Activated B cell treated with CpG ODN at 0.5 μM for 24 hours (primary cell): ENCODE measurements at places on chromosomes 5 and 9.

- H3K4me1 ChIP-seq = peaks cover 24% of the 10 kb centered on the region
- H3K27me3 ChIP-seq = no peaks in the 10 kb centered on the region
- H3K27ac ChIP-seq = no peak overlapping the region
- H3K36me3 ChIP-seq = peaks cover 60% of the 10 kb centered on the region
Observed at GRCh38 chr9:128823903-128824406, 5.6 kb downstream of the SPOUT1 start.

DNA sequence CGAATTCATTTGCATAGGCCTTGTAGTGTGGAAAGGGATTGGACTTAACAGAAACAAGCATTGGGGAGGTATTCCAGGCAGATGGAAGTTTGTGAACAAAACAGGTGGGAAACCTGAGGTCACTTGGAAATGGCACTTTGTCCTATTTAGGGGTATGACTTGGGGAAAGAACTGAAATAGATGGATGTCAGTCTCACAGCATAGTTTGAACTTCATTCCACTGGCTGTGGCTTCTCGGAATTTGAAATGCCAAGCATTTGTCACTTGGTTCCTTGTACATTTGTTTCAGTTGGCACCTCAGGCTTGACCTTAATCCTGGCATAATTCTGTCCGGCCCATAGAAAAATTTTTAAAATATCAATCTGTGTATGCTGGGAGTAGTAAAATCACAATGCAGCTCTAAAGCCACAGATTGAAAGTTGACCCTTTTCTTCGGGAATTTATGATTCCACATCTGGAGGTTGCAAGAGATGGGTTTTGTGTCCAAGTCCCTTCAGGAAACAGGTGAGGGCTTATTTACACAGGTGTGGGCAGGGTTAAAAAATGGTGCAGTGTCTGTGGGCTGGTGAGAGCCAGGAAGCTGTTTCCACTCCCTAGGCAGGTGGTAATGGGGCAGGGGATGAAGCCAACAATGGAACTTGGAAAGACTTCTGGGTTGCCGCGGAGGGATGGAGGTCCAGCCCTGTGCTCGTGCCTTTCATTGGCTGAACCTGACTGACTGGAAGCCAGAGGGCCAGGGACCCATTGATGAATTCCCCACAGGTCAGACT, 39.2 kb upstream of the PDE8B start:
- H3K27ac ChIP-seq = no peak overlapping the region
- no peak for DNase-seq
- H3K4me1 ChIP-seq = no peaks in the 10 kb centered on the region
- no peaks in the 10 kb centered on the region for H3K36me3 ChIP-seq
- peaks cover 14% of the 10 kb centered on the region for H3K27me3 ChIP-seq
- no peak overlapping the region for H3K4me3 ChIP-seq

DNA sequence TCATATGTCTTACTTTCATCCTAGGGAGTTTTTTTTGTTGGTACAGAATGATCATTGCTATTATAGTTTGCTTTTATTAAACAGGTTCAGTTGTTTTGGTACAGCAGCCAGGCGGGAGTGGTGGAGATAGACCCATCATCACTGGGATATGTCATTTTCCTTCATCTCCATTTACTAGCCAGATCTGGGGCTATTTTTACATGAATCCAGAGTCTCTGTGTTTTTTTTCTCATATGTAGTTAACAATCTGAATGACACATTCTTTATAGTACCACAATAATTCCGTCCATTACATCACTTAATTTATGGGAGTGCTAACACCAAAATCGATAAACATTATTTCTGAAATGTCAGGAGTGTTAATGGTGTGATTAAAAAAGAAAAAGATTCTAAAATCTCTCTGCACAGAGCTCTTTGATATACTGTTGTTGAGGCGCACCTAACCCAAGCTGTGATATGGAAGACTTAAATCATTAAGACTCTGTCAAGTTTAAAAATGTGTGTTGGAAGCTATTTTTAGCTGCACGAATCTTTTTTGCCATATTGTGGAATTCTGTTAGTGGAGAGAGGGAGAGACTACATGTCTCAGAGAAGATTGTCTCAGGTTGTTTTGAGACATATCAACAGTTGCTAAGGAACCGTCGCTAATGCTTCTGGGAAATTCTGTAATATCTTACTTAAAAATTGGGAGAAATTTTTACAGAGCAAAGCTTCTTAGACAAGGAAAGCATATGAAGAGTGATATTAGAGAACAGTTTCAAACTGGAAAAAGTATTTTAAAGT, 59.6 kb downstream of the RPS23 start:
- H3K4me1 ChIP-seq = no peaks in the 10 kb centered on the region
- no peak overlapping the region for H3K4me3 ChIP-seq
- no peaks in the 10 kb centered on the region for H3K27me3 ChIP-seq
- H3K36me3 ChIP-seq = no peaks in the 10 kb centered on the region
- no peak overlapping the region for H3K27ac ChIP-seq

- no peak for DNase-seq
- no peak overlapping the region for H3K27ac ChIP-seq
- H3K27me3 ChIP-seq = no peaks in the 10 kb centered on the region
- H3K4me3 ChIP-seq = no peak overlapping the region
Observed at GRCh38 chr5:13501176-13501575, 443.3 kb downstream of the DNAH5 start.

DNA sequence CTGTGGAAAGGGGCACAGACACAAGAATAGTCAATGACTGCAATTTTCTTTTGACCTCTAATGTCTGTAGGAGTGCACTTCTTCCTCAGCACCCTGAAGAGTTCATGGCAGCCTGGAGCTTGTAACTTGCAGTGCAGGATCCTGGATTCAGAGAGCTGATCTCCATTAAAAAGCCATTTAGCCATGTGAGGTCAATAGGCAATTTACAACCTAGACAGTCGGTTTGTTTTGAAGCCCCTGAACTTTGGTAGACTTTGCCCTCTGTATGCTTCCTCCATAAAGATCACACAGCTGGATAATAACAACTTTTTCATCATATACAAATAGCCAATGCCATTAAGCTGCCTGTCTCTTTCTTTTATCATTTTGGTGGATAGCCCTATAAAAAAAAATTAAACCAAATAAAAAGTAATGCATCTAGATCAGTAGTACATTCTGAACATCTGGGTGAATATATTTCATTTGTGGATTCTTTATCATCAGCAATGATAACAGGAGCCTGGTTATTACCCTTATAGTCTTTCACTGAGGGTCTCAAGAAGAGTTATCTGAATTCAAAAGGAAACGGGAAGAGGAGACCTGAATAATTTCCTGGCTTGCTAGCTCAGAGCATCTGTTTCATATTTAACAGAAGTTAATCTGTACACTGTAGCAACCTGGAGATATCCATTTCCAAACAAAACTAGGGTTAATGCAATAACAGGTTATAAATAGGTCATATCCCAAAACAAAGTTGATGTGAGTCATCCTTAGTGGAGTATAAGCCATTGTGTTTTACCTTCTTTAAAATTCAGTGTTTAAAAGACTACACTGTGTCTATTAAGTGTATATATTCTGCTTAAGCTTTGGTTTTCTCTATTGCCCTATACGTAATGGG, 193.8 kb upstream of the ACTBL2 start:
- no peak overlapping the region for H3K27ac ChIP-seq
- H3K36me3 ChIP-seq = no peaks in the 10 kb centered on the region
- H3K4me3 ChIP-seq = no peak overlapping the region
- peaks cover 9% of the 10 kb centered on the region for H3K27me3 ChIP-seq
- DNase-seq = no peak

- no peak overlapping the region for H3K27ac ChIP-seq
- H3K36me3 ChIP-seq = no peaks in the 10 kb centered on the region
- no peak overlapping the region for H3K4me3 ChIP-seq
- H3K4me1 ChIP-seq = no peaks in the 10 kb centered on the region
Observed at GRCh38 chr5:79697222-79698170, 7.9 kb downstream of the CMYA5 start.

DNA sequence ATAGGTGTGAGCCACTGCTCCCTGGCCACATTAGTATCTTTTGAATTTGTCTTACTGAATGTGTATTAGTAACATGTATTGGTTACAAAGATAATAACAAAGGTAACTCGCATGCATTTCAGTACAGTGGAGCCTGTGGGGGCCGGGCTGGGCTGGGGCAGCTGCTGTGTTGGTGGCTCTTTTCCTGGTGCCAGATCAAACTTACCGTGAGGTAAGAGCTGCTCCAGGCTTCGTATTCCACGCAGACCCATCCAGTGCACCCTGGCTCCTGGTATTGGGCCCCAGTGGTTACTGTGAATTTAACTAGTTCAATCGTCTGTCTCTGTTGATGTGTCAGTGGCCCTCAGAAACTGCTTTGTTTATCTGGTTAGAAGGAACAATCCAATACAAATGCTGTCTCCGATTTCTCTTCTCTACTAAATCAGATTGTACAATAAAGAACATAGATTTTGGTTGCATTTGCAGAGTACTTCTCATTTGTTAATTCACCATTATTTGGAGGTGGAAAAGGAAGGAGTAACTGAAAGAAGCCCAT, 15.6 kb downstream of the PRRC2B start:
- peaks cover 87% of the 10 kb centered on the region for H3K4me1 ChIP-seq
- H3K27ac ChIP-seq = peak overlapping the region; percentile 77
- peak overlapping the region; percentile 44 for H3K4me3 ChIP-seq
- DNase-seq = no peak
- H3K36me3 ChIP-seq = peaks cover 32% of the 10 kb centered on the region
- H3K27me3 ChIP-seq = no peaks in the 10 kb centered on the region

- H3K36me3 ChIP-seq = no peaks in the 10 kb centered on the region
- DNase-seq = no peak
- peak overlapping the region; percentile 39 for H3K4me3 ChIP-seq
- H3K27me3 ChIP-seq = no peaks in the 10 kb centered on the region
- H3K4me1 ChIP-seq = peaks cover 62% of the 10 kb centered on the region
Observed at GRCh38 chr5:54669845-54670244, 152.3 kb downstream of the SNX18 start.
